Caco-2 (cell line): ENCODE measurements at places on chromosomes 7 and 10.

DNA sequence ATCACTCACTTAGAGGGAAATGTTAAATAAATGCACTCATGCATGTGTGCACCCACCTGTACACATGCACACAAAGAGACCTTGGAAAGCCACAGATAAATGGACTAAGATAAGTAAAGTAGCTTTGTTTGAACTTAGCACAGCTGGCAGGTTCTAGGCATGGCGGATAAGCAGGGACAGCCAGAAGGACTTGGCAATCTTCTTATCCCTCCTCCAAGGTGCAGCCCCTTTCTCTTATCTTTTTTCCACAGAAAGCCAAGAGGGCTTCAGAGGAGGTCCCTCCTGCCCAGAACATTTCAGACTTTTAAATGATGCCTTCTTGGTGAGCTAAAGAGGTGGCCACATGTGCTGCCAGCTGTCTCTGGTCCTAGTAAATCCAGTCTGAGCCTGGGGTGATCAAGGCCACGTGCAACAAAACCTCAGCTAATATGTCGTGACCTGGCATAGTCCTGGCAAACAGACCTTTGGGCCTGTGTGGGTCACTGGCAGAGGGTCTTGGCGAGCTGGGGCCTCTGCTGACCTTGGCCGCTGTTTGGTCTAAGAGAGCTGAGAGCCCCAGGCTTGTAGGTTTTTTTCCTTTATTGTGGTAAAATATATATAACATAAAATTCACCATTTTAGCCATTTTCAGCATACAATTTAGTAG lies 43.2 kb upstream of the SLC35B4 start:
- no peak for DNase-seq

DNA sequence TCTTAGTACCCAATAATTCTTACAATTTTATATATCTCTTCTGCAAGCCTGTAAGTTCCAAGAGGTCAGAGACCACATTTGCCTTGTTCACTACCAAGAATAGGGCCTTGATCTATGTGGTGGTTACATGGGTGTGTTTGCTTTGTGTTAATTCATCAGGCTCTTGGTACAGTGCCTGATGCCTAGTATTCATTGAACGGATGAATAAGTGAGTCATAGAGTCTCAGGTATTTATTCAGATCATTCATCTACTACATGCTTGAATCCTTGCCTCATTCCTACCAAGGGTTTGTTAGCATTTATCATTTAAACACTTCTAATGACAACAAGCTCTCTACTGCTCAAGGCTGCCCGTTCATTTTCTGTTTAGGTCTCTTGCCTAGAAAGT lies 11.3 kb upstream of the SGPL1 start:
- DNase-seq = no peak

GRCh38 chr10:116385994-116386809 lies 41.4 kb upstream of the PNLIPRP3 start:
- DNase-seq = no peak

DNA sequence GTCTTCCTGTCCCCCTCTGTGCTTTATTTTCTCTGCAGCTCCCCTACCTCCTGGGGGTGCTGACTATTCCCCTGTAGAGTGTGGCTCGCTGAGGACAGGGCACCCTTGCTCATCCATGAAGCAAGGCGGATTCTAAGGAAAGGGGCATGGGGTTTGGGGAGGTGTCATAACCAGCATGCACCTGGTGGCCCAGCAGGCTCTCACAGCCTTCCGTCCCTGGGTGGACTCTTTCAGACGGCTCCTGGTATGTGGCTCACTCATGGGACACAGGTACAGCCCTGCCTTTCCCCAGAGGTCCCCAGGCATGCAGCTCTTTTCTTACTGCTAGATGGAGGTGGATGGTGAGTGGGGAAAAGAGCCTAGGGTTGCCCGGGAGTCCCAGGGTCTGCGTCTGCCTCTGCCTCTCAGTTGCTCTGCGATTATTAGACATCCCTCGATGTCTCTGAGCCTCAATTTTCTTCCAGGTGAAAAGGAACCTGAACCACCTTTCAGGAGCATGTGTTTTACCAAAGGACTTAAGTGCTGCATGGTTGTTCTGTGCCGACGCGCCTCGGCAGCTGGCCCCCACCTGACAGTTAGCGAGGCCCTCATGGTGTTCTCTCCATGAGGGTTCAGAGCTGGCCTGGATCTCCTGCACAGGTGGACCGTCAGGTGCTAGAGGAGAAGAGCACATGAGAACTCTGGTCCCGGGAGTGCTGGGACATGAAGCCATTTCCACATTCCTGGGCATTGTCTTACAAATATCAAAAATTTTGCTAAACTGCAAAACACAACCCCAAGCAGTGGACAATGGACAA lies 172.5 kb upstream of the SHH start:
- DNase-seq = no peak

- no peak for DNase-seq
These were observed 50.4 kb downstream of the ADD3 start for GRCh38 chr10:110058212-110058611.

DNA sequence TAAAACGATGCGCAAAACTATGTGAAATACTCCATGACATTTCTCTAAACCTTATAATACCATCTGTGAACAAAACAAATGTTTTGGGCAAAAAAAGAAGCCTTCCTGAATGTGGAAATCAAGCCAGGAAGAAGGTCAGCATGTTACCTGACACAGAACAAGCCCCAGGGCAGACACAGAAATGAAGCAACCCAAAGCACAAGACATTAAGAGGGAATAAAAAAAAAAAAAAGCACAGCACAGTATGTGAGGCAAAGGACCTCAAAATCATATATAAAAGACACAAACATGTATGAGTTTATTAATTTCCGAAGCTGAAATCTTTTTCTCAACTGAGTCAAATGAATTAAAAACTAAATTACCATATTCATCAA lies 161.8 kb downstream of the SKIDA1 start:
- DNase-seq = no peak

DNA sequence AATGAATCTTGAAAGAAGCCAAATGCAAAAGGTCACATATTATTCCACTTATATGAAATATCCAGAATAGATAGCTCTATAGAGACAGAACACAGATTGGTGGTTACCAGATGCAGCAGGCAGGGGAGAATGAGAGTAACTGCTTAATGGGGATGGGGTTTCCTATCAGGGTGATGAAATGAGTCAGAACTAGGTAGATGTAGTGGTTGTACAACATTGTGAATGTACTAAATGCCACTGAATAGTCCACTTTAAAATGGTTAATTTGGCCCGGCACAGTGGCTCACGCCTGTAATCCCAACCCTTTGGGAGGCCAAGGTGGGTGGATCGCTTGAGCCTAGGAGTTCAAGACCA lies 9.4 kb upstream of the SLC25A28 start:
- no peak for DNase-seq

- no peak for DNase-seq
These were observed 35.6 kb downstream of the PRKAR2B start for GRCh38 chr7:107080099-107080505.
